ENCODE measurements at places on chromosomes 5 and 9. TPM values are rescaled to one million over a fixed set of nuclear protein-coding genes. Genes with fewer than 3 reads are reported as not detected.

GRCh38 chr5:170741801-170742200, 41.7 kb upstream of the GABRP start:
- no peak for DNase-seq
- H3K36me3 ChIP-seq: no peaks in the 10 kb centered on the region

DNA sequence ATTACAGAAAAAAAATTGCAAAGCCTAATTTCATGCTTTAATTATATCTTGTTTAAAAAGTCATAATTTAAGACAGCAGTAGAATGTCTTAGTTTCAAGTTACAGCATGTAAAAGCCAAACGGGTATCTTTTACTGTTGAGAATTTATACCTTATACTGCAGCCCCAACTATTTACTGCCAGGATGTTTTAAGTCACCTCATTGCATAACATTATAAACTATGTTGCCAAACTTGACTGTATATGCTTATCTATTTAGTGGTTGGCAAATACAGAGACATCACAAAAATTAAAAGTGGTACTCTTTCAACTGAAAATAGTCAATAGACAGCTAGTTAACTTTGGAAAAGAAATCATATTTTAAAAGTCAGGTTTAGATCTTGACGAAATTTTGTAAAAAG, 119.5 kb downstream of the EDIL3 start:
- DNase-seq: no peak
- H3K36me3 ChIP-seq: no peaks in the 10 kb centered on the region
- H3K27me3 ChIP-seq: no peaks in the 10 kb centered on the region
- no peak overlapping the region for H3K4me3 ChIP-seq
- peaks cover 23% of the 10 kb centered on the region for H3K4me1 ChIP-seq
- no peak overlapping the region for H3K27ac ChIP-seq

- no peaks in the 10 kb centered on the region for H3K4me1 ChIP-seq
- no peak overlapping the region for H3K27ac ChIP-seq
- H3K36me3 ChIP-seq: no peaks in the 10 kb centered on the region
- no peak for DNase-seq
- H3K4me3 ChIP-seq: no peak overlapping the region
These were observed 40.8 kb upstream of the ANKRD31 start for GRCh38 chr5:75277463-75277862.

DNA sequence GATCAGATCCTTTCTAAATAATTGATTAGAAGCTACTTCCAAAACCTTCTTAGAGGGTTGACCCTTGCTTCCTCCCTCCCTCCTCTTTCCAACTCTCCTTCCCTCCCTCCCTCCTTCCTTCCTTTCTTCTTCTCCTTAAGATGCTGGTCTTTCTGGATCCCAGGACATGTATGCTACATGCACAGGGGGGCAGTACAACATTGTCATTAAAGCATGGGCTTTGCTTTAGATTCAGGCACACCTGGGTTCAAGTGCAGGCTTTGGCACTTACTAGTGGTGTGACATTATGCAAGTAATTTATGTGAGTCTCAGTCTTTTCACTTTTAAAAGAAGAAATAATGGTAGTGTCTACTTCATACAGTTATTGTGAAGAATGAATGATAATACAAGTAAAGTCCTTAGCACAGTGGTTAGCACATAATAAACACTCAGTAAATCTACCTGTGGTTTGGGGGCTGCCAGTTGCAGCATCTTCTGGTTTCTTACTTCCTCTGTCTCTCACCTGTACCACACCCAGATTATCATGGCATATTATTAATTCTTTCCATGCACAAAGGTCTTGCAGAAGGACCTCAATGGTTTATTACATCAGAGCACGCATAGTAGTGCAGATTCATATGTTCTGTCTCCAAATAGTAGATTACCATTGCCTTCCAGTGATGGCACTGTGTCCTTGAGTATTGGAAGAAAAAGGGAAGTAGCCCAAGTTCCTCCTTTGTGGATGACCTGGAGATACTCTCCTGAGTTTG, 154.1 kb downstream of the ARHGAP26 start:
- H3K36me3 ChIP-seq: no peaks in the 10 kb centered on the region

- H3K27ac ChIP-seq: no peak overlapping the region
- H3K4me3 ChIP-seq: no peak overlapping the region
- no peaks in the 10 kb centered on the region for H3K27me3 ChIP-seq
- DNase-seq: no peak
- no peaks in the 10 kb centered on the region for H3K36me3 ChIP-seq
These were observed 563.5 kb downstream of the CDH18 start for GRCh38 chr5:19424506-19424905.

GRCh38 chr5:157167214-157167621, 1.2 kb upstream of the GARIN3 start:
- H3K36me3 ChIP-seq: no peaks in the 10 kb centered on the region
- DNase-seq: no peak
- peaks cover 22% of the 10 kb centered on the region for H3K27me3 ChIP-seq
- H3K4me3 ChIP-seq: no peak overlapping the region
- H3K27ac ChIP-seq: no peak overlapping the region

- H3K36me3 ChIP-seq: no peaks in the 10 kb centered on the region
- H3K27ac ChIP-seq: no peak overlapping the region
- no peaks in the 10 kb centered on the region for H3K27me3 ChIP-seq
- DNase-seq: no peak
These were observed 5.6 kb upstream of the FUT7 start for GRCh38 chr9:137037483-137037882.

GRCh38 chr5:169921384-169921783, 58.9 kb downstream of the INSYN2B start:
- H3K4me3 ChIP-seq: no peak overlapping the region
- no peak overlapping the region for H3K27ac ChIP-seq
- peaks cover 12% of the 10 kb centered on the region for H3K27me3 ChIP-seq
- DNase-seq: no peak
- no peaks in the 10 kb centered on the region for H3K4me1 ChIP-seq
- H3K36me3 ChIP-seq: no peaks in the 10 kb centered on the region

DNA sequence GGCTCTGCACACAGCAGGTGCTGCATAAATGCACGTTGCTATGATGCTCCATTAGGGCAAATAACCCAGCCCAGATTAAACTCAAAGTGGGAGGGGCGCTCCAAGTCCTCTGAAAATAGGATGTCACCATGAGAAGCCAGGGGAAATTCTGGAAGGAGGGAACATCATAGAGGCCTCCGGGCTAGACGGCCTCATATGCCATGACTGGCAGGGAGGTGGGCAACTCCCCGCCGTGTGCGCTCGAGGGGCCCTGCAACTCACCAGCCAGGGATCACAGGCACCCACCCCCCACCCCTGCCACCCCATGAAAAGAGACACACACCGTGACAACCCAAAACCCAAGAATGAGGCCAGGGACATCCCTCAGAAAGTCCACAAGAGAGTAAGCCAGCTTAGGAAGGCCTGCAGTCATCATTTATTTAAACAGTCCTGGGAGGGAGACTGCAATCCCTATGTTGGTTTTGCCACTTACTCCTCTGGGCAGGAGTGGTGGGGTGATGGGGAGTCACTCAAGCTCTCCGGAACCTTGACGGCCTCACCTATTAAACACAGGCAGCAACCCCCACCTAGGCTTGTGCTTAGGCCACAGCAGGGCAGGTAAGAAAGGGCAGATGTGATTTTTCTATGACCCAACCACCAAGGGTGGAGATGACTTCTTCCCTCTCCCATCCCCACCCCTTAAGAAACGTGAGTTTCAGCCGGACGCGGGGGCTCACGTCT, 4.0 kb downstream of the VAV2 start:
- DNase-seq: no peak
- peaks cover 17% of the 10 kb centered on the region for H3K4me1 ChIP-seq
- H3K4me3 ChIP-seq: no peak overlapping the region
- peaks cover 2% of the 10 kb centered on the region for H3K36me3 ChIP-seq
- peak overlapping the region; percentile 30 for H3K27ac ChIP-seq

DNA sequence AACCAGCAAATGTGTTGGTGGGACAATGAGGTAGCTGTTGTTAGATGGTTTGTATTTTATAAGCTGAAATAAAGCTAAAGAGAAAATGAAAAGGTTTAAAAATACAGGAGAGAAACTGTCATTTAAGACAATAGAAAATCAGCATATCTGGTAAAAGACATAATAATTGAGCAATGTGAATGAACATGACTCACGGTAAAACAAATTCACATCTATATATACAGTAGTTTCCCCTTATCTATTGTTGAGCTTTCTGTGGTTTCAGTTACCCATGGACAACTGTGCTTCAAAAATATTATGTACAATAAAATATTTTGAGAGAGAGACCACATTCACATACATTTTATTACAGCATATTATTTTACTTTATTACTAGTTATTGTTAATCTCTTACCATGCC, 1649.8 kb downstream of the EFNA5 start:
- peaks cover 17% of the 10 kb centered on the region for H3K4me1 ChIP-seq
- H3K27ac ChIP-seq: no peak overlapping the region
- DNase-seq: no peak
- H3K36me3 ChIP-seq: no peaks in the 10 kb centered on the region

GRCh38 chr9:98736226-98736625, 27.5 kb upstream of the GABBR2 start:
- H3K36me3 ChIP-seq: peaks cover 35% of the 10 kb centered on the region
- no peak overlapping the region for H3K4me3 ChIP-seq
- DNase-seq: no peak
- no peaks in the 10 kb centered on the region for H3K27me3 ChIP-seq
- no peak overlapping the region for H3K27ac ChIP-seq
- H3K4me1 ChIP-seq: no peaks in the 10 kb centered on the region

Gene ANKRD18A
- total RNA-seq: 0.36 TPM

Gene ABLIM3
- total RNA-seq: 0.27 TPM

Gene SLC34A1
- not detected for total RNA-seq

Gene MEIKIN
- not detected for total RNA-seq

Gene CCL27
- total RNA-seq: 0.84 TPM

Gene CD74
- 16.1 TPM for total RNA-seq

Gene ERAP2
- total RNA-seq: 0.68 TPM
